AML-193 (cell line): ENCODE measurements at places on chromosomes 5 and 9.
A peak's percentile ranks its signal among the peaks of the same experiment; 100 is the strongest.

GRCh38 chr5:60487476-60487875, 212.5 kb downstream of the DEPDC1B start:
- DNase-seq: no peak

GRCh38 chr5:93034621-93035590, 546.1 kb downstream of the NR2F1-AS1 start:
- no peak for DNase-seq

- DNase-seq: no peak
These were observed 37.8 kb upstream of the SPDL1 start for GRCh38 chr5:169545762-169546161.

DNA sequence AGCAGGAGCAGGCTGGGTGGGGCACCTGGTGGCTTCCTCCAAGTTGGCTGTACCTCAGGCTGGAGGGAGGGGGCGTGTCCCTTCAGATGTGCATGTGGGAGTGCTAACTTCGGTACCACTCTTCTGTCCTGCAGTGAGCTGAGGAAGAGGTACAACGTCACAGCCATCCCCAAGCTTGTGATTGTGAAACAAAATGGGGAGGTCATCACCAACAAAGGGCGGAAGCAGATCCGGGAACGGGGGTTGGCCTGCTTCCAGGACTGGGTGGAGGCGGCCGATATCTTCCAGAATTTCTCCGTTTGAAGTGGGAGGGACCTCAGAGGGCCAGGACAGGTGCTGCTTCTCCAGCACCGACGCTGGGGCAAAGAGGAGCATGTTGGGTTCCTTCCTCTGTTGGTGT, 9.3 kb downstream of the NXNL2 start:
- no peak for DNase-seq

DNA sequence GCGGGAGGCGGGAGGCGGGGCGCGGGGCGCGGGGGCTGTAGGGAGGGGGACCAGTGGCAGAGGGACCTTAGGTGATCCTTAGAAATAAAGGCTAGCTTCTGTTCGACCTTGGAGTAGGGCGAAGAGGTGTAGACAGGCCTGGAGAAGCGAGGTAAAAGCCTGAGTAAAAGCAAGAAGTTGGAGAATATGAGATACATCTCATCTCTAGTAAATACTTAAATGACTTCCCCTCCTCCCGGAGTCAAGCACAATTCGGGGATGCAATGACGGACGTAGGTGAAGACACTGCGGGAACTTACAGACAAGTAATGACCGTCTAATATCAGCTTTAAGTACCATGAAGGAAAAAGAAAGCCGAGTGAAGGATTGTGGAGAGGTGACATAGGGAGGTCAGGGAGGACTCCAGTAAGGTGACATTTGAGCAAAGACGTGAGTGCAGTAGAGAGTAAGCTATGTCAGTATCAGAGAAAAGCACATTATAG, 466 bp downstream of the SMC2 start:
- peak; percentile 64 for DNase-seq
